ENCODE measurements at places on chromosomes 7 and 10.

GRCh38 chr7:24956021-24956420 is 24.0 kb downstream of the OSBPL3 start:
- no peak for DNase-seq

DNA sequence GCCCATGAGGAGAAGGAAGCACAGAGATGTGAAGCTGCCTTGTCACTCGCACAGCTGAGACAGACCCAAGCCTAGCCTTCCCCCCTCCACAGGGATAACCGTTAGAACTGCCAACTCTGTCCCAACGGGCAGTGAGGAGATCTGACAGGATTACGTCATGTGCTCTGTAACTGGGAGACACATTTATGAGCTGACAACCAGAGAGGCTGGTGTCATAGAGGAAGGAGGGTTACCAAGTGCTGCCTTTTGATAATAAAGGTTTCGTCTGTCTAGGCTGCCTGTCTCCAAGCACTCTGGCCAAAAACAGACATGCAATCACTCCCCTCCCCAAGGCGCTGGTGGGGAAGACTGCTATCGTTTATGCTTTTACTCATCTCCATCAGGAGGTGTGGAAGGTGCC is 165.9 kb downstream of the PLXNA4 start:
- no peak for DNase-seq

DNA sequence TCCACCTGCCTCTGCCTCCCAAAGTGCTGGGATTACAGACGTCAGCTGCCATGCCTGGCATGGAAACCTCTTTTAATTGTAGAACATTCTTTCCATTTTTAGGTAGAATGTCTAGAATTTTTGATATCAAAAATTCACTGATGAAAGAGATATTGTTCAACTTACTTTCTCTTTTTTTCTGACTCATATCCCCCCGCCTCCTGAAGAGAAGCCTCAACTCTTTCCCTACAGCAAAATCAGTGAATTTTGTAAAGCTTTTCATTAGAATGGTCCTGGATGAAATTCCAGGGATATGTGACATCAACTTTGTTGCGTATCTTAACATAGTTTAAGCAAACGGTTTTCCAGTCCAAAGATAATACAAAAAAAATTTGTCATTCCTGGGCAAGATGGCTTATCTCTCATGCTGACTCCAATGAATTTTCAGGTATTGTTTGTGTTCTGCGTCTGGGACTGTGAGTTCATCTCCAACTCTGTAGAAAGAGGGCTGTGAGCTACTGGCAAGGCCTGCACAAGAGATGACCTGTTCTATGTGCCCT is 256.8 kb downstream of the BMPER start:
- DNase-seq, result no peak

- DNase-seq, result peak; percentile 89
These were observed 769.0 kb upstream of the COBL start for GRCh38 chr7:52085610-52086009.

- peak; percentile 82 for DNase-seq
These were observed 213.2 kb upstream of the MDFIC start for GRCh38 chr7:114708646-114709045.

- DNase-seq, result no peak
These were observed 30.6 kb downstream of the FAM237B start for GRCh38 chr7:90290244-90291113.

DNA sequence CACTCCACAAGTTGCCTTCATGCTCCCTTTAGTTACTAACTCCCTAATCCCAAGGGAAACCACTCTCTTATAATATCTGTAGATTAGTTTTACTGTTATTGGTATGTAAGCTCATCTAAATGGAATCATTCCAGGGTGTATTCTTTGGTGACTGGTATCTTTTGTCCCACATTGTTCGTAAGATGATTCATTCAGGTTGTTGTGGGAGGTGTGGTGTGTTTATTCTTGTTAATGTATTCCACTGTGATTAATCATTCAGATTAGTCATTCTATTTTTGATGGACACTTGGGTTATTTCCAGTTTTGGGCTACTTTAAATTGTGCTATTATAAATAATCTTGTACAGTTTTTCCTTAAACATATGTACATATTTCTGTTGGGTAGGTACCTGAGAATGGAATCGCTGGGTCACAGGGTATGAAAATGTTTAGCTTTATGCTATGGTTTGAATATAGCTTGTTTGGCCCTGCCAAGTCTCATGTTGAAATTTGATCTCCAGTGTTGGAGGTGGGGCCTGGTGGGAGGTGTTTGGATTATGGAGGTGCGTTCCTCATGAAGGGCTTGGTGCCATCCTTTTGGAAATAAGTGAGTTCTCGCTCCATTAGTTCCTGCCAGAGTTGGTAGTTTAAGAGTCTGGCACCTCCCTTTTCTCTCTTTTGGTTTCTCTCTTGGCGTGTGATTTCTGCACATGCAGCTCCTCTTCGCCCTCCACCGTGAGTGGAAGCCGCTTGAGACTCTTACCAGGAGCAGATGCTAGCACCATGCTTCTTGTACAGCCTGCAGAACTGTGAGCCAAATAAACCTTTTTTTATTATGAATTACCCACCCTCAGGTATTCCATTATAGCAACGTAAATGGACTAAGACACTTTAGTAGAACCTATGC is 13.8 kb downstream of the BTRC start:
- no peak for DNase-seq

GRCh38 chr7:99392659-99393354 is 15.6 kb downstream of the PDAP1 start:
- DNase-seq, result peak; percentile 93

DNA sequence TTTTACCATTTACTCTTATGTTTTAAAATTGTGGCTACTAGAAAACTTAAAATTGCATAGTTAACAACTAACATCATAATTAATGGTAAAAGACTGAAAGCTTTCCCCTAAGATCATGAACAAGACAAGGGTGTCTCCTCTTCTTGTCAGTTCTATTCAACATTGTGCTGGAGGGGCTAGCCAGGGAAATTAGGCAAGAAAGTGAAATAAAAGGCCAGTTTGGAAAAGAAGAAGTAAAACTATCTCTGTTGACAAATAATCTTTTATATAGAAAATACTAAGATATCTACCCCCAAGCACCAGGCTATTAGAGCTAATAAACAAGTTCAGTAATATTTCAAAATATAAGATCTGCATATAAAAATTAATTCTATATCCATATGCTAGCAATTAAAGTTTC is 46.9 kb upstream of the MXI1 start:
- DNase-seq, result no peak

DNA sequence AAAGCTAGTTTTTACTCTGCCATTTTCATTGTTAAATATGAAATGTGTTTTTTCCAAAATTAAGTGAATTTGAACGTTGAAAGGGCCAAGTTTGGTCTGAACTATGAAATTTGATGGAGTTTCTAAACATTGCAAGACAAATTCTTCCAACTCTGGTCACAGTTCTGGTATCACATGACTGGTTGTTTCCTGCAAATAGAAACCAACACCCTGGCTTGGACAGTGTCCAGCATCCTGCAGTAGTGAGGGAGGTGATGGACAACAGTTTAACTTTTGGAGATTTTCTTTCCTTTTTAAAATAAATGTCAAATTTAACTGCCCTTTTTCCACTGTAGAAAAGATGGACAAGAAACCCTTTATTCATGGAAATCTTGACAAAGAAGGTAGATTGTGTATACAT is 54.8 kb upstream of the AGBL3 start:
- DNase-seq, result no peak

GRCh38 chr7:464454-465401 is 54.9 kb downstream of the PDGFA start:
- no peak for DNase-seq

GRCh38 chr7:70376561-70377031 is 755.3 kb upstream of the GALNT17 start:
- no peak for DNase-seq

DNA sequence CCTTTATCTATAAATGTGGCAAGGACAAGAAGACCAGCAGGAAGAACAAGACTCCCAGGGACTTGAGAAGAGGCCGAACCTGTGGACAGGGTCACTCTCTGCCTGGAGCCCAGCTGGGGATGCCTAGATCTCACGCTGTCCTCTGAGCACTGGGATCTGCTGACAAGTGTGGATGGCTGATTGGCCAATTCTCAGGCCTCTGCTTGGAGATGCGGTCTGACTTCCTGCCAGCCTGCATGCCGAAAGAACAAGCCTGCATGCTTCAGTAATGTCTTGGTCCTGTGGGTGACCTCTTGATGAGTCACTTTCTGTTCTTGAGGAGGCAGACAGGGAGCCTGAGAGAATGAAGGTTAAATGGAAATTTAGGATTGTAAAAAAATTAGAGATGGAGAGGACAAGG is 84.7 kb downstream of the TMEM178B start:
- DNase-seq, result no peak

DNA sequence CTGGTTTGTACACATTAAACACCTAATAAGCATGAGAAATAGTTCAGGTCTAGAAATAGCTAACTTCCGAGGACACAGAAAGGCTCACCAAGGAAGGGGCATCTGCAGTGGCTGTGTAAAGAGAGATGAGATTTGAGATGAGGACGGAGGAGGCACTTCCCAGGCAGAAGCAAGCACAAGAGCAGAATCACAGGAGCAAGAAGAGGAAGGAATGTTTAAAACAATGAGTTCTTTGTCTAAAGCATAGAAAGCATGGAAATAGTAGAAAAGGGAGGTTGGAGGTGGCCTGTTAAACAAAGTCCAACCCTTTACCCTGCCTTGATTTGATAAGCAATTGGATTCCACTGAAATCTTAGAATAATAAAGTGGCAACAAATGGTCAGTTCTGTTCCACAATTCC is 11.6 kb upstream of the PON3 start:
- DNase-seq, result peak; percentile 24

- no peak for DNase-seq
These were observed 690.3 kb upstream of the FOXK1 start for GRCh38 chr7:3991731-3992231.

DNA sequence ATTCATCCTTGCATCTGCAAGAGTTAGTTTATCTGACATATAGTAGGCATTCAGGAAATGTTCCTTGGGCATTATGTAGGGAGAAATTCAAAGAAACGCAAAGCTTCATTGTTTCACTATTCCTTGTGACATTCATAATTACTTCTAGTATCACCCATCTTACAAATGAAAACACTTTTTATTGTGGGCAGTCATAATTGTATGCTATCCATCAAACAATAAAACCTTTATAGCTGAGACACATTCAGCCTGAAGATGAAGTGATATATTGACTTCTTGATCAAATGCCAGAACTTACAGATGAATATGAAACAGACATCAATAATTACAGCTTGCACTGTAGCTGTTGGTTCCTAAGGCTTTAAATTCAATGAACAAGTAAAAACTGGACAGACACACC is 36.4 kb downstream of the FAM204A start:
- no peak for DNase-seq

DNA sequence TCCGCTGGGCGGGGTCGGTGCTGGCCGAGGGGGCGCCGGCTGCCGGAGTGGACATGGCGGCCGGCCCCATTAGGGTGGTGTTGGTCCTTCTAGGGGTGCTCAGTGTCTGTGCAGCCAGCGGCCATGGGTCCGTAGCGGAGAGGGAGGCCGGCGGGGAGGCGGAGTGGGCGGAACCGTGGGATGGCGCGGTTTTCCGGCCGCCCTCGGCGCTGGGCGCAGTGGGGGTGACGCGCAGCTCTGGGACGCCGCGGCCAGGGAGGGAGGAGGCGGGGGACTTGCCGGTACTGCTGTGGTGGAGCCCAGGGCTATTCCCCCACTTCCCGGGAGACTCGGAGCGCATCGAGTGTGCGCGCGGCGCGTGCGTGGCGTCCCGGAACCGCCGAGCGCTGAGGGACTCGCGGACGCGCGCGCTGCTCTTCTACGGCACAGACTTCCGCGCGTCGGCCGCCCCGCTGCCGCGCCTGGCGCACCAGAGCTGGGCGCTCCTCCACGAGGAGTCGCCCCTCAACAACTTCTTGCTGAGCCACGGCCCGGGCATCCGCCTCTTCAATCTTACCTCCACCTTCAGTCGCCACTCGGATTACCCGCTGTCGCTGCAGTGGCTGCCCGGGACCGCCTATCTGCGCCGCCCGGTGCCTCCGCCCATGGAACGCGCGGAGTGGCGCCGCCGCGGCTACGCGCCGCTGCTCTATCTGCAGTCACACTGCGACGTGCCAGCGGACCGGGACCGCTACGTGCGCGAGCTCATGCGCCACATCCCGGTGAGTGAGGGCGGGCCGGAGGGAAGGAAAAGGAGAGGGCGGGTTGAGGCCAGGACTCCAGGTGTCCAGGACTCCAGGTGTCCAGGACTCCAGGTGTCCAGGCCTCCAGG is 9.3 kb upstream of the CHCHD1 start:
- DNase-seq, result peak; percentile 83

GRCh38 chr7:151125846-151126481 is 39.7 kb downstream of the AGAP3 start:
- DNase-seq, result peak; percentile 78

GRCh38 chr7:38584443-38585210 is 46.5 kb downstream of the AMPH start:
- DNase-seq, result no peak

GRCh38 chr10:89425000-89425399 is 10.6 kb downstream of the IFIT5 start:
- no peak for DNase-seq

DNA sequence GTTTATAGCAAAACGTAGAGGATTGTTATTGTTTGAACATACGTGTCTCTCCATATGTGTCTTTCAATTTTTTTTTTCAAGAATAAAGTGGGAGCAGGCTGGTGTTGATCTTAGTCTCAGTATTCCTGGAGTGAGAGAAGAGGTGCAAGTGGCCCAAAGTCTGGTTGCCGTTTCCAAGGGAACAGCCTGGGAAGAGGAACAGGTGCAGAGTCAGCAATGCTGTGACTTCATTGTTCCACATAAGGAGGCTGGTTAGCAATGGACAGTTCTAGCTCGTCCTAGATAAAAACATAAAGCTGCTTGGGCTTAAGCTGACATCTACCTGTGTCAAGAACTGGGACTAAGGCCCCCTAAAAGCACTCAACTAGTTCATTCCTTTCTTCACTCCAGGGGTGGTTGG is 626.6 kb upstream of the TPK1 start:
- no peak for DNase-seq

- no peak for DNase-seq
These were observed 152.5 kb upstream of the GHITM start for GRCh38 chr10:83986800-83987199.

- DNase-seq, result no peak
These were observed 12.6 kb downstream of the CYP3A5 start for GRCh38 chr7:99667179-99667578.

- DNase-seq, result no peak
These were observed 32.2 kb downstream of the SPOCK2 start for GRCh38 chr10:72056113-72056512.

DNA sequence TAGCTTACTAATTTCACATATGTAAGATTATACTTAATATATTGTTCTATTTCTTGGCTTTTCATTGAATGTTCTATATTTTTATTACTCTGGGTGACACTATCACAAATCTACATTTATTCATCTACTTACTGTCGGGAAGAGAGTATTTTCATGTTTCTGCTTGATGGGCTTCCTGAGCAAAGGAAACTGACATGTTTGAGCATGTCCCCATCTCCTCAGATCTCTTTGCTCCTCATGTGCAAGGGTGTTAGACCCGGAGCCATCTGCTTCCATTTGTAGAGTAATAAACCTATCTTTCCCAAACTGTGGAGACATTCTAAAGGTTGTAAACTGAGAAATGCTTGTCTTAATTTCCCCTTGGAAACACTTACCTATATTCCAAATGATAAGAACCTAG is 103.5 kb downstream of the LSMEM1 start:
- DNase-seq, result no peak

- no peak for DNase-seq
These were observed 16.0 kb downstream of the TMEM270 start for GRCh38 chr7:73876973-73877372.

GRCh38 chr7:41187322-41187721 is 515.6 kb downstream of the INHBA start:
- DNase-seq, result no peak

All from GM23338 (cell line).